ENCODE measurements at places on chromosomes 1 and 21.

DNA sequence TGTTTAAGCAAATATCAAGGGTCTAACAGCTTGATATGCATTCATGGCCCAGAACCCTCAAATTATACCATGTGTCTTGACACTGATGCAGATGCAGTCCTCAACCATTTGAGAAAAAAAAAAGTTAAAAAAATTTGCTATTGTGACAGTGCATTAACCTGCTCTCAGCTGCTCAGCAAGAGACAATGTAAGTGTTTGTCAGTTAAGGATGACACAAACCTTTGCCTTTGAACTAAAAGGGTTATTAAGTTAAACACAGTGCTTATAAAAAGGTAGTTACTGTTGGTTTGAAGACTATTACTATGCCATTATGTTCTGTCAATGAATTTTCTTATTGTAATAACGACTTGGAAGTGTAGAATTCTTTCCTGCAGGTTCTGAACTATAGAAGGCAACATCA lies 655.6 kb upstream of the NEGR1 start:
- DNase-seq: no peak

- no peak for DNase-seq
Measured at GRCh38 chr1:37764414-37764825, 500 bp downstream of the EPHA10 start.

GRCh38 chr1:105664495-105664894 lies 1392.0 kb upstream of the PRMT6 start:
- no peak for DNase-seq

DNA sequence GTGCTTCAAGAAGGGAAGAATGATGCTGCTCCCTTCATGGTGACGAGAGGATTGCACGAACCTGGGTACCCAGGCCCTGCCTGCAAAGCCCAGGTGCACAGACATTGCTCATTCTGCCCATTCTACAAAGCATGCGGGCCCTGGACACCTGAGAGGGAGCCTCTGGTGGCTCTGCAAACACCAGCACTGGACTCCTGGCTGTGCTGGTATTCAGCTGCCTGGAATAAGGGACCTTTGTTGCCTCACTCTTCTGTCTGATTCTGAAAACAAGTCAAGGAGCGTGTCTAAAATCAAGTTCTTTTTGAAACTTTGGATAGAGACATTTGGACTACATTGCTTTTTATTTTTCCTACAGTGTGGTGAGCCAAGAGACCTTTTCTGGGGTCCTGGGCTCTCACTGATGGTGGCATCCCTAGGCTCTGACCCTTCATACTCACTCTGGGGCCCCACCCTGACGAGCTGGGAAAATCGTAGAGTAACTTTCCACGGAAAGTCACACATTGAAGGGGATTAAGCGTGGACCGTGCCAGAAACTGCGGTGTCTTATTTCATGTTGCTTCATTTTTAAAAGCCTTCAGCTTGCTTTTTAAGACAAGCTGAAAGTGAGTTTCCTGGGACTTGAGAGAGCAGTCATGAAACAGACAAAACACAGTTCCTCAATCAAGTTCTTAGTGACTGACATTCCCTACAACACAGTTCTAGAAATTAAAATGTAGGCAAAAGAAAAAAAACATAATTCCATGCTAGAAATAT lies 24.0 kb downstream of the ABCA4 start:
- DNase-seq: no peak

GRCh38 chr1:3238703-3239278 lies 169.8 kb downstream of the PRDM16 start:
- no peak for DNase-seq

DNA sequence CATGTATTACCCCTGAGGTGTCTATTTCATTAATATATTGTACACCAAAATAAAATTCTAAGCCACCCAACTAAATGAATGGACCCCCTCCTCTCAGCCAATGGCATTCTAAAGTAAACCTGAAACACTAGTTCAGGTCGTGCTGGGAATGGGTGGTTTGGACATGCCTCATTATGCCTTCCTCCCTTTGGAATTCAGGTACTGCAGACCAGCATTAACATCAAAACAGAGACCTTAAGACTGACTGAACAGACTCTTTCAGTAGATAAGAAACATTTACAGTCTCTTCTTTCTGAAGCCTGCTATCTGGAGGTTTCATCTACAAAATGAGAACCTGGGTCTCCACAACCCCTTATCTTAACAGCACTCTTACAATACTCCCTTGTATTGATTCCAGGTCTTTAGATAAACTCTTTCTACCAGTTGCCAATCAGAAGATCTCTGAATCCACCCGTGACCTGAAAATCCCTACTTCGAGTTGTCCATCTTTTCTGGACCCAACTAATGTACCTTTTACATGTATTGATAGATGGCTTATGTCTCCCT lies 93.6 kb downstream of the PKN2 start:
- no peak for DNase-seq

DNA sequence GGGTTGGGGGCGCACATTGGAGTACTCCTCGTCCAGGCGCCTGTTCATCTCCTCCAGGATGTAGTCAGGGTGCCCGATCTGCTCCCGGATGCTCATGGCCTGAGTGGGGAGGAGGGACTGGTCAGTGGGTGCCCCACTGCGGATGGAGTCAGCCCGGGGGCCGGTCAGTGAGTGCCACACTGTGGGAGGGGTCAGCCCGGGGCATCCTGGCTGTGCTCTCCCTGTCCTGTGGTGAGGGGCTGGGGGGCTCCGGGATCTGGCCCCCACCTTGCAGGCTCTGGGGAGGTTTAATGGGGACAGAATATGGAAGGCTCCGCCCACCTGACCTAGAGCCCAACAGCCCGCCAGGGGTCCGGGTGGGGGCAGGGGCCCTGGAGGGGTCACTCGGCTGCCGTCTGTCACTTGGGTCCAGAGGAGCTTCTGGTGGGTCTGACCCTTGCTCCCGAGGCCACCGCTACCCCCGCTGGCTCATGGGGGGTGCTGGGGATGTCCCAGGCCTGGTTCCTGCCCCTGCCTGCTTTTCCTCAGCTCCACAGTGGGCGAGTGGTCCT lies 8.8 kb downstream of the PRXL2B start:
- DNase-seq: no peak

DNA sequence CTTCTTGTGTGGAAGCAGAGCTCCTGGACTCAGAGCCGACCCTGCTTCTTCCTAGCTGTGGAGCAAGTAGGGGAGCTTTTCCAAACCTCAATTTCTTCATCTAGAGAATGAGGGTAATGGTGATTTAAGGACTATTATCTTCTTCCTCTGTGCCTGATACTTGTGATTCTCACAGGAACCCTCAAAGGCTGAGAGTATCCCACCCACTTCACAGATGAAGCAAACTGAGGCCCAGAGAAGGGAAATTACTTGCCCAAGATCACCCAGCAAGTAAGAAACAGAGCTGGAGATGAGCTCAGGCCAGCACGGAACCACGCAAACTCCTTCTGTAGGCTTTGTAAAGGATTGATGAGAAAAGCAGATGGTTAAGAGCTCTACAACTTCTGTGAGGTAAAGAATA lies 15.1 kb upstream of the SLC2A1 start:
- no peak for DNase-seq

- DNase-seq: no peak
Measured at GRCh38 chr1:186749820-186750219, 69.6 kb upstream of the PTGS2 start.

- no peak for DNase-seq
Measured at GRCh38 chr1:6694121-6694713, 7.4 kb downstream of the DNAJC11 start.

- no peak for DNase-seq
Measured at GRCh38 chr1:233440951-233441401, 113.5 kb downstream of the MAP3K21 start.

DNA sequence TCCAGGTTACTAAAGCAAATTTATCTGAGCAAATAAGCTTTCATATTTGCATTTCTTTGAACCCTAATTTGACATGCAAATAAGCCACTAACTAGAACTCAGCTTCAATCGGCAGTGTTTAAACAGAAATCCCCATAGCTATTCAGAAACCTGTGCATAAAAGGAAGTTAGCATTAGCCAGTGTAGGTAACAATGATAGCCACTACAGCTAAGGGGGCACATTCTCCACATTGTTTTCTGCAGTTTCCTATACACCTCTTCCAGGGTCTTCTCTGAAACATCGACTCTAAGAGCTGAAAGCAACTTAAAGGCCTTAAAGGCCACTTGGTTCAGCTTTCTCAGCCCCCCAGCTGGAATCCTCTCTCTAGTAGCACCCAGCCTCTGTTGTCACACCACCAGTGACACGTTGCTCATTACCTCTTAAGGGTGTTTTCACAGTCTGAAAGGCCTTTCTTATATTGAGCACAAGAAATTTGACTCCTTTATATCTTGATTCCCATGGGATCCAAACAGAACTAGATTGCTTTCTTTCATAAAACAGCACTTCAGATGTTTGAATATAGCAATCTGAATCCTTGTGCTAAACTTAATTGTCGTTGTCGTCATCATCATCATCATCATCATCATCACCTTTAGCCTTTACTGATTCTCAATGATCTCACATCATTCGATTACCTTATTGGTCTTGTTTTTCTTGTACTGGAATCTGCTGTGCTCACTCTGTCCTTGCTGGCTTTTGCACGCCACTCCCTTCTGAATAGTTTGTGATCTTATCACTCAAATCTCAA lies 93.9 kb upstream of the DAB1 start:
- DNase-seq: peak; percentile 29

DNA sequence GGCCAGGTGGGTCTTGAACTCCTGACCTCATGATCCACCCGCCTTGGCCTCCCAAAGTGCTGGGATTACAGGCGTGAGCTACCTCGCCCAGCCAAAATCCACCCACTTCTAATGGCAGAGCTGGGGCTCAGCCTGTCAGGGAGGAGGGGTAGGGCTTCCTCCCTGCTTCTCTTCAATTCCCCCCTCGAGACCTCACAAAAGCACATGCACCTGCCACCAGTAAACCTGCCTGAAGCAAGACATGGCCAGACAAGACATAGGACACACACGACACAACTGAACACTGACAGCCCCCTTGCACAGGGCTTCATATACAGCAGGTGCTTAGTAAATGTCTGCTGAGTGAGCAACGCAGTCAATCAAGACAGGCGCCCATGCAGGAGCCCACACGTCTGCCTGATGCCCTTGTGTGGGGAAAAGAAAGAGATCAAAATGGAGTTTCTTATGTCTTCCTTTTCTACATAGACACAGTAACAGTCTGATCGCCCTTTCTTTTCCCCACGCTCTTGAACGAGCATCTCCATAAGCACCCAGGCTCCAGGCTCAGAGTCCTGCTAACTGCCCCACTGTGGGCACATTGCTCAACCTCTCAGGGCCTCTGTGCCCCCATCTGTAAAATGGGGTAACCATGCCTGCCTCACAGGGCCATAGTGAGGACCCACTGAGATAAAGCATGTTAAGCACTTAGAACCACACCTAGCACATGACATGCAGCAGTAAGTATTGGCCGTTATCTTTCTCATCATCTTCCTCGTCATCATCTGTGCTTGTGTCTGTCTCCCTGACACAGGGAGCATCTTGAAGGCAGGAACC lies 8.8 kb downstream of the SDC3 start:
- no peak for DNase-seq

DNA sequence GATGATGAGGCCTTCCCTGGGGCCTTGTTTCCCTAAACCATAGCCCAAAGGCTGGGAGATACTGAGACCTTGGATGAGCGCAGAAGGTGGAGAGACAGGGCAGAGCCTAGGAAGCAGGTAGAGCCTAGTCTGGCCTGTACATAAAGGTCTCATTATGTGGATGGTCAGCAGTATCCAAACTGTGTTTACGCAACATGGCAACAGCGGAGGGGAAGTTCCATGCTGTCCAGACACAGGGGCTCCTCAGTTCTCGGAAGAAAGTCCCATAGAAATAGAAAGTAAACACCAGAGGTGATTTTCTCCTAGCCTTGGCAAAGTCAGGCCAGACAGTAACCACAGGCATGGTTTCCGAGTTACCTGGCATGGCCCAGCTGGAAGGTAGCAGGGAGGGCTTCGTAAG lies 42.1 kb upstream of the MPZL1 start:
- DNase-seq: no peak
